ENCODE measurements at places on chromosomes 7 and 10. TPM values are rescaled to one million over a fixed set of nuclear protein-coding genes. Genes with fewer than 3 reads are reported as not detected.

The PAX2 gene
- total RNA-seq: not detected

The LIPK gene
- total RNA-seq: not detected

The TMEM60 gene
- 25.2 TPM for total RNA-seq

The MBL2 gene
- total RNA-seq: not detected

The NACAD gene
- 6.1 TPM for total RNA-seq

The LRIT2 gene
- not detected for total RNA-seq

The WDR86 gene
- 1.7 TPM for total RNA-seq

The LIPF gene
- not detected for total RNA-seq

The MEOX2 gene
- 0.13 TPM for total RNA-seq

The HACD1 gene
- 7.8 TPM for total RNA-seq

The CCDC126 gene
- total RNA-seq: 7.0 TPM

The MACC1 gene
- total RNA-seq: 0.24 TPM

The SAMD8 gene
- 29.8 TPM for total RNA-seq

The ZNF33A gene
- 27.0 TPM for total RNA-seq

The SYT15 gene
- 0.24 TPM for total RNA-seq

The AP4M1 gene
- total RNA-seq: 35.6 TPM

The ENTPD1 gene
- 0.52 TPM for total RNA-seq

The ANAPC16 gene
- 82.6 TPM for total RNA-seq

The TMEM229A gene
- total RNA-seq: under 0.01 TPM

The TBRG4 gene
- total RNA-seq: 77.4 TPM

The TBX20 gene
- total RNA-seq: 1.2 TPM

The TMEM273 gene
- total RNA-seq: not detected

The NODAL gene
- not detected for total RNA-seq

The HOXA13 gene
- total RNA-seq: not detected

The NUTM2A gene
- total RNA-seq: 1.0 TPM

The CALHM1 gene
- not detected for total RNA-seq

The HABP2 gene
- not detected for total RNA-seq

The VIPR2 gene
- total RNA-seq: not detected

The TMEM139 gene
- 0.39 TPM for total RNA-seq

The NUTM2E gene
- 0.13 TPM for total RNA-seq

The AKR1C2 gene
- 3.7 TPM for total RNA-seq

The FGFR2 gene
- 0.52 TPM for total RNA-seq

The ABCB4 gene
- 2.5 TPM for total RNA-seq

The BMPER gene
- 7.4 TPM for total RNA-seq

The ASIC3 gene
- 0.96 TPM for total RNA-seq

The SAP25 gene
- 1.5 TPM for total RNA-seq

The SUN3 gene
- not detected for total RNA-seq

The PTPRN2 gene
- 0.78 TPM for total RNA-seq

The FAM25G gene
- total RNA-seq: not detected

The TAS2R39 gene
- total RNA-seq: not detected

The CRHR2 gene
- not detected for total RNA-seq

The LRRTM3 gene
- total RNA-seq: not detected

The CUZD1 gene
- total RNA-seq: 0.13 TPM

The OR2A5 gene
- total RNA-seq: not detected

The C10orf120 gene
- not detected for total RNA-seq

The AGR2 gene
- not detected for total RNA-seq

The TRAPPC14 gene
- 4.2 TPM for total RNA-seq

The TCF7L2 gene
- total RNA-seq: 25.2 TPM

The METTL2B gene
- total RNA-seq: 20.8 TPM

The POR gene
- total RNA-seq: 86.3 TPM

The FBXL13 gene
- total RNA-seq: 0.16 TPM

The PIK3CG gene
- 0.13 TPM for total RNA-seq

The LRIT1 gene
- total RNA-seq: not detected

Measured in epithelial cell of alveolus of lung (primary cell).